Stimulated activated CD4-positive, alpha-beta T cell treated with anti-CD3 and anti-CD28 coated beads, Interleukin-2, amount 100 ng/mL, for 24 hours (primary cell): ENCODE measurements at places on chromosomes 7 and 10.

- DNase-seq: no peak
Measured at GRCh38 chr10:74453169-74453568, 302.1 kb downstream of the ADK start.

DNA sequence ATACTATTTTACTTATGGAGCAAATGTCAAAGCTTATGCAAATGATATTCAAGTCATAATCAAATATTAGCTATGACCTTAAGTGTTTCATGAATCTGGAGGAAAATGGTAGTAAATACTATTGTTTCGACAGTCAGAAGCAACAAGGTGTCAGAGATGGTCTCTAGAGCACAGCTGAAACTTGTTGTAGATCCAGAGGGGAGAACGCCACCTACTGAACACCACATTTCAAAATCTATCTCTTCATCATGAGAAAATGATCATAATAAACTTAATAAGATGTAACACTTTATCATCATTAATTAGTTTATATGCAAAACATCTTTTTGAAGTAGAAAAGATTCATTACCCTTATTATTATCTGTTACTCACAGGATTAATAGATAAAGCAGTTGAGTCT lies 418.7 kb downstream of the GATA3 start:
- DNase-seq: no peak

DNA sequence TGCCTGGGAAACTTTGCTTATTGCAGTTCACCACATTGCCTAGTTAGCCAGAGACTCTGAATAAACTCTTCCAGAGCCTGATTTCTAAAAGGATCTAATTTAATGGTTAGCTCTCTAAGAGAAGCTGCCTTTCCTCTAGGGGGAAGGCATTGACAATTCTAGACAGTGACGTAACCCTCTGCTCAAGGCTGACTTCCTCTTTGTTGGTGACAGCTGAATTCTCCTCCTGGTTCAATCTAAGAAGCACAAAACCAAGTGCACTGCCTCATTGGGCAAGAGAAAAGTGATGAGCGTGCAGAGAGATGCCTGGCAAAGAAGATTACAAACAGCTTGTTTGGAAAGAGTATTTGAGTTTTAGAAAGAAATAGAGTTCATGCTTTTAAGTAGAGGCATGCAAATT lies 102.7 kb downstream of the MACC1 start:
- no peak for DNase-seq

DNA sequence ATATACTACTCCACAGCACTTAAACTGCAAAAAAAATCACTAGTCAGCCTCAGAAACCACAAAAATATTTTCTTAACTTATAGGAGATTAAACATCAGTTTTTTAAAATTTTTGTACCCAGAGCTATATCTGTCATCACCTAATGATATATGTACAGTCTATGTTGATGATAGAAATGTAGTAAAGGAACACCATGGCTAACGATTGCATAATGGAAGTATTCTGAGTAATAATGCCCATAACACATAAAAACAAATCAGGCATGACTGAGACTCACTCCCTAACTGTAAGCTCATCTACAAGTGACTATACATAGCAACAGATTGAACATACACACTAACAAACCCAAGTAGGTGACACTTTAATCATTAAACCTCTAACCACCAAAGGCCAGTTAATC lies 51.3 kb downstream of the TSPAN12 start:
- DNase-seq: no peak

- no peak for DNase-seq
Measured at GRCh38 chr7:90944021-90944420, 320.2 kb upstream of the FZD1 start.

DNA sequence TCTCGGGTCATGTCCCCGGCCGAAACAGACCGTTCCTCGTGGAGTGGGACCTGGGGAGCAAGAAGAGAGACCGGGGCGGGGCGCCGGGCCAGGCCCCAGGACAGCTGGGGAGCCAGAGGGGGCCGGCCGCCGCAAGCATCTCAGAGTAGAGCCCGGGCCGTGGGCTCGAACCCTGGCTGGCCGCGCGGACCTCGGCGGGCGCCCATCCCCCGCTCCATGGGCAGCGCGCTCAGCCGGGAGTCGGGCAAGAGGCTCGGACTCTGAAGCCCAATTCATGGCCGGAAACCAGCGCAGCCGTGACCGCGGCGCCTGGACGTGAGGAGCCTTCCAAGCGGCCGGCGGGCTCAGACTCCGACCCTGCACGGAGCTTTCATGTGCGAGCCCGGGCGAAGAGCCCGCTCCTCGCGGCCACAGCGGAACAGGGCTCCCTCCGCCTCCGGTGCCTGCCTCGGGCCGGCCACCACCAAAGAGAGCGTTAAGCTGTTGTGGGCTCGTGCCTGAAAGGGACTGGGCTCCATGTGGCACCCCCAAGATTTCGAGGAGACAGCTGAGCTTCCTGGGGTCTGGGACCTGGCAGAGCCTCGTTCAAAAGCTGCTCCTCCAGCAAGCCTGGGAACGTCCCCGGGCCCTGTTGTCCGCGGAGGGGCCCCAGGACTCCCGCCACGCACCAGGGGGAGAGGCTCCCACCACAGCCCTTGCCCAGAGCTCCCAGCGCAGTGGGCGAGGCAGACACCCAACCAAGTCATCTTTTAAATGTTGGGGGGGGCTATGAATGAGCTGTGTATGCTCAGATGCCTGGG lies 757 bp upstream of the GRID1 start:
- no peak for DNase-seq

GRCh38 chr7:137342828-137343261 lies 688 bp downstream of the PTN start:
- no peak for DNase-seq

DNA sequence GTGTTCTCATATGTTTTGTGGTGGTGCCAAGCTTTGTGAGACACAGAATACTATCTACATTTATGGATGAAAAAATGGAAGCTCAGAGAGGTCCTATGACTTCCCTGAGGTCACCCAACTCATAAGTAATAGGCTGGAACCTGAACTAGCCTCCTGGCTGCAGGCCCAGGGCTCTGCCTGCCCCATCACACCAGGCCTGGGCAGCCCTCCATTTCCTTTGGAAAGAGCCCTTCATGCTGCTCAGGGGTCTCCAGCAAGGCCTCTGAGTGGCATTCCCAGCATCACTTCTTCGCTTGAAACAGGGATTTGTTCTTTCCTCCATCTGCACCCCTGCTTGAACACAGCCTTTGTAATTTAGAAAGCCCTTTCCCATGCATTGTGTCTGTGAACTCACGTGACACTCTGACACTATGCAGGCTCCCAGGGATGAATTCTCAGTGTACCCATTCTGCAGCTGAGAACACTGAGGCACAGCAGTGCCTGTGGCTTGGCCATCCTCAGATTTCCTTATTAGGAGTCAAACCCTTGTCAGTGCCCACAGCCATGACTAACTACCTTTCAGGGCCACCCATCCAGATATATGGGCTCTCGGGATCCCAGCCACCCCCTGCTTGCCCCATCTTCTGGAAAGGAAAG lies 127.8 kb upstream of the PPIF start:
- no peak for DNase-seq
